ENCODE measurements at places on chromosomes 1 and 21. TPM values are rescaled to one million over a fixed set of nuclear protein-coding genes. Genes with fewer than 3 reads are reported as not detected.

- DNase-seq: no peak
Measured at GRCh38 chr1:18682375-18682774, 51.7 kb downstream of the PAX7 start.

DNA sequence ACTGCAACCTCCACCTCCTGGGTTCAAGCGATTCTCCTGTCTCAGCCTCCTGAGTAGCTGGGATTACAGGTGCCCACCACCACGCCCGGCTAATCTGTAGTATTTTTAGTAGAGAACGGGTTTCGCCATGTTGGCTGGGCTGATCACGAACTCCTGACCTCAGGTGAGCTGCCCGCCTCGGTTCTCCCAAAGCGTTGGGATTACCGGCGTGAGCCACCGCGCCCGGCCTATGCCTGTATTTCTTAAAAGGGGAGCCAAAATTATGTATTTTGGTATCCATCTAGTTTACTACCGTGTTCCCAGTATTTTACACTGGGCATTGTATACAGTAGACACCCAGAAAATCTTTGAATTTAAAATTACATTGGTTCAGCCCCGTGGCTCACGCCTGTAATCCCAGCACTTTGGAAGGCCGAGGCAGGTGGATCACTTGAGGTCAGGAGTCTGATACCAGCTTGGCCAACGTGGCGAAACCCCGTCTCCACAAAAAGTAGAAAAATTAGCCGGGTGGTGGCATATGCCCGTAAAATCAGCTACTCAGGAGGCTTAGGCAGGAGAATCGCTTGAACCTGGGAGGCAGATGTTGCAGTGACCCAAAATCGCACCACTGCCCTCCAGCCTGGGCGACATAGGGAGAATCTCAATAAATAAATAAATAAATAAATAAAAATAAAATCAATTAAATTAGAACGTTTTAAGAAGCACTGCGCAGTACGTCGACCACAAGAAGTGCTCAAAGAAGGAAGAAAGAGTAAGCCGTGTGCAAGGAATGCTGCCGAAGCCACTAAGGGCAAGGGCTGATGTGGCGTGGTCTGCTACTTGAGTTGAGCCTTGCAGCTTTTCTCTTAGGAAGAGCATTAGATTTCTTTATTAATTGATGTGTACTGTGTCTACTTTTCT, 1.5 kb upstream of the THRAP3 start:
- DNase-seq: no peak

DNA sequence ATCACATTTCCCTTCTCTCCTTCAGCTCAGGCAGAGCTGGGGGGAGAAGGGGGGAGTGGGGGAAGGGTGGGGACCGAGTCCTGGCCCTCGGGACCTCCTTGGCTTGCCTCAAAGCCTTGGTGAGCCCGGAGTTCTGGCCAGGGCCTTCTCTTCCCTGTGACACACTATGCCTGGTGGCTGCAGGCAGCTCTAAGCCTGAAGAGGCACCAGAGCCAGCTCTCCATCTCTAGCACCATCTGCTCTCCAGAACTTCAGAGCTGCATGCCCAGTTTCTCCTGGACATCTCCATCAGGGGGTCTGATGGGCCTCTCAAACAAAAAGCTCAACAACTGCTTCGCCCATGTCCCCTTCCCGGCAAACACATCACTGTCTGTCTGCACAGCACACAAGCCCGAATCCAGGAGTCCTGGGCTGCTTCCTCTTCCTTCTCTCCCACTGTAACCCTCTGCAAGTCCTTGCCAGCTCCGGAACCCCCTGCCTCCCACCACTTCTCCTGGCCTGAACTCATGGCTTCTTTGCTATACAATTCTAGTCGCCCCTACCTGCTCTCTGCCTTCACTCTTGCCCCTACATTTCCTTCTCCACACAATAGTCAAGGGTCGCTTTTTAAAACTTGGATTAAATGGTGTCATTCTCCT, 26.5 kb downstream of the KIAA1614 start:
- DNase-seq: no peak

DNA sequence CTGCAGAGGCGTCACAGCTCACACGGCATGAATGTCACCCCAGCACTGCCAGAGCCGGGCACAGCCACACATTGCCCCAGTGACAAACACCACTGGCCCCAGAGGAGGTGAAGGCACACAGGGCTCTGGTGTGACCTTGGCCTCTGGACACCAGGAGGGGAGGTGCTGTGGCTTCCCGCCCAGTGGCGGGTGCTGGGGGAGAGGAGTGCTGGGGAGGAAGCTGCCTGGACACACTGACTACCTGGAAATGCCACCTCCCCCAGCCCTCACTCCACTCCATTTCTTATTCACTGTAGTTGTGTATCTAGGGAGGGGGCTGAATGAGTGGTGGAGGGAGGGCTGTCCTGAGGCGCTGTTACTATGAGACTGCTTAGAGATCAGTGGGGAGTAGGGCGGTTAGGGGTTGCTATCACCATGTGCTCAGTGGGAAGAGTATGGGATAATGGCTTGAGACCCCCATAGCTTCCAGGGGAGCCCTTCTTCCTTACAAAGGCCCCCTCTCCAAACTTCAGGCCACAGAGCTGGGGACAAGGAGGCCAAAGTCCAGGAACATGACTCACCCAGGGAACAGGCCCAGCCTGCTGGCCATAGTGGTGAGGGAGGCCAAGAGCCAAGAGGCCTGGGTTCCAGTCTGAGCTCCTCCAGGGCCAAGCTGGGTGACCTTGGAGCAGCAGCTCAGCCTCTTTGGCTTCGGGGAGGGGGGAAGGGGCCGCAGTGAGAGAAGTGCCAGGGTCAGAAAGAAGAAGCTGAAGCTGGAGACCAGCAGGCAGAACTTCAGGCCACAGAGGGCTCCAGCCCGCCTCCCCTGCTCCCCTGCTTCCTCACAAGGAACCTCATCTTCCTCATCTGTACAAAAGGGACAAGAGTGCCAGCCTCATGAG, 40.1 kb downstream of the AHDC1 start:
- no peak for DNase-seq

GRCh38 chr1:179089827-179090482, 8.1 kb downstream of the TOR3A start:
- no peak for DNase-seq

- DNase-seq: no peak
Measured at GRCh38 chr1:114322207-114322606, 168.5 kb upstream of the SYT6 start.

LINGO4 gene
- total RNA-seq: not detected

All from endodermal cell (in vitro differentiated cells).